Hypothalamus (tissue), 51 donors: ENCODE measurements at places on chromosomes 16 and 17.
A peak's percentile ranks its signal among the peaks of the same experiment; 100 is the strongest.

DNA sequence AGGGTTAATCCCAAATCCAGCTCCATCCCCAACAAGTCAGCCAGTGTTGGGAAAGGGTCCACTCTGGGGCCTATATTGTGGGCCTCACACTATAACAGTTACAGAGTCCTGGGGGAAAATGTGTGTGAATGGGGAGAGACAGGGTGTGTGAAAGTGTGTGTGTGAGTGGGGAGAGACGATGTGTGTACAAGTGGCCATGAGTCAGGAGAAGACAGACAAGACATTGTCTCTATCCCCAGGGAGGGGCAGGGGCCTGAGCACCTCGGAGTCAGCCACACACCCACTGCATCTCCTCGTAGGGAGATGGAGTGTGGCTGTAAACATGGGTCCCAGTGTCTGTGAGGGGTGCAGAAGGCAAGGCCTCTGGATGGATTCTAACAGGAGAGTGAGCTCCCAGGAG, 2.9 kb downstream of the CRHR1 start:
- no peak for DNase-seq

DNA sequence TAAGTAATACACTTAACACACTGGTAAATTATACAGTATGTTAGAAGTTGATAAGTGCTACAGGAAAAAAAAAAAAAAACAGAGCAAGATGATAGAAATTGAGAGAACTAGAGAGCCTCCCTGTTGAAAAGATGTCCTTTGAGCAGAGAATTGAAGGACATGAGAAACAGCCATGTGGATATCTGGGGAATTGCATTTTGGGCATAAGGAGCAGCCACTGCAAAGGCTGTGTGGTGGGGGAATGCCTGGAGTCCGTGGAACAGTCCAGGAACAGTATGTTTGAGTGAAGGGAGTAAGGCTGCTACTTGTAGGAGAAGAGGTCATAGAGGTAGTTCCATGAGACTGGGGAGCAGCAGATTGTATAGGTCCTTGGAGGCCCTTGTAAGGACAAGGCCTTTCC, 178.4 kb downstream of the FTO start:
- no peak for DNase-seq

GRCh38 chr16:52650318-52650717, 103.4 kb upstream of the TOX3 start:
- no peak for DNase-seq

DNA sequence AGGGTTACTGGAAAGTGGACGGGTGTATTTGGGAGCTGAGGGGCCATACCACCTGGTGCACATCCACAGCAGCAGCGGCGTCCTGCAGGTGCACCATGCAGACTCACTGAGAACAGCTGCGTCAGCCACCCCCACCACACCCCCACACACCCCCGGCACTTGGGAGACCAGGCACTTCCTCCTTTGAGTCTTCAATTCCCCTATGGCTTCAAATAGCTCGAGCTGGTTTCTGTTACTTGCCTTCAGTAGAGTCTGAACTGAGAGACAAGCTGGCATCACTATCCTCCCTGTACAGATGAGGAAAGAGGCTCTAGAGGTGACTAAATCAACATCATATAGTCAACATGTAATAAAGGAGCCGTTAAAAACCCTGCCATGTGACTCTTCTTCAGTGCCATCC, 15.4 kb downstream of the CUEDC1 start:
- DNase-seq, result peak; percentile 32

- no peak for DNase-seq
These were observed 137.4 kb downstream of the NPIPB5 start for GRCh38 chr16:22648141-22648540.

GRCh38 chr17:36849871-36850348, 87.4 kb upstream of the LHX1 start:
- no peak for DNase-seq

GRCh38 chr17:65576939-65577338, 15.5 kb upstream of the AXIN2 start:
- DNase-seq, result no peak

- no peak for DNase-seq
These were observed 3.2 kb downstream of the ARHGAP17 start for GRCh38 chr16:25011891-25012514.

GRCh38 chr17:8447799-8448198, 12.1 kb downstream of the NDEL1 start:
- DNase-seq, result no peak

GRCh38 chr17:27324771-27325339, 30.9 kb downstream of the WSB1 start:
- DNase-seq, result no peak
